ENCODE measurements at places on chromosomes 1 and 21.

- DNase-seq: no peak
Measured at GRCh38 chr1:114043054-114043453, 63.8 kb downstream of the OLFML3 start.

DNA sequence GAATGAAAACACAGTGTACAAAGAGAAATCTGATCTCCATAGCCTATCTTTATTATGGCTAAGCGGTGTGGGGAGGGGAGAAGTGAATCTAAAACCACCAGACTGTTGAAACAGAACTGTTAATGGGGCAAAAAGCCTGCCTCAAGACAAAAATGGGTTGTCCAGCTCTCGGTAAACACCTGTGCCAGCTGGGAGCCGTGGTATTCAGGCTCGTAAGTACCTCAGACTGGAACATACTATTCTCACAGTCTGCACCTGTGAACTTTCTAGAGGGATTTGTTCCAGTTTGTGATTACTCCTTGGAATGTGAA, 42.7 kb upstream of the ATP1A1 start:
- no peak for DNase-seq

- no peak for DNase-seq
Measured at GRCh38 chr1:7313826-7314225, 457.3 kb upstream of the VAMP3 start.

- no peak for DNase-seq
Measured at GRCh38 chr1:90708236-90708786, 8.8 kb downstream of the BARHL2 start.

Measured in stimulated activated CD8-positive, alpha-beta memory T cell treated with anti-CD3 and anti-CD28 coated beads, Interleukin-15, amount 100 ng/mL, for 24 hours (primary cell).